ENCODE measurements at places on chromosomes 4 and X.

DNA sequence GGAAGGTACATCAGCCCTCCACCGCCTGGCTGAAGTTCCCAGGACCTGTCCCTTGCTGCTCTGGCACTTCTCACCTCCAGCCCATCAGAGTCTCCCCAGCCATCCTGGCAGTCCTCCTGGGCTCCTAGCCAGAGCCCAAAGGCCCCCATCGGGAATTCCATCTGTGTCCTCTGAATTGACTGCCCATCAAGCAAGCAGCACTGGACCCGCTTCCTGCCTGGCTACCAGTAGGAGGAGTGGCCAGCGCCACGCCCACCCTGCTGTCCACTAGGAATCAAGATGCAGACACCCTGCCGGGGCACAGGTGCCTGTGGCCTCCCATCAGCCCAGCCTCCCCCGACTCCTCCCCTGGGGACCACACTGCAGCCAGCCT is 47.2 kb downstream of the C4orf50 start:
- no peak for DNase-seq

DNA sequence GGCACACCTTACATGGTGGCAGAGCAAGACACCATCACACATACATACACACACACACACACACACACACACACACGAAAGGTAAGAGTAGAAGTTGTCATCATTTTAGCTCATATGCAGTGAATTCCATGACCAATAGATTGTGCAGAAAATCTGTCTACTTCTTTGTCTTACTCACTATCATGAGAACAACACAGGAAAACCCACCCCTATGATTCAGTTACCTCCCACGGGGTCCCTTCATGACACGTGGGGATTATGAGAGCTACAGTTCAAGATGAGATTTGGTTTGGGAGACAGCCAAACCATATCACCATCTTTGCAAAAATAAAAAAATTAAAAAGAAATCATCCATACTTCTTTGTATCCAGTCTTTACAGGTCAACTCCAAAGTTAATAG is 221.1 kb downstream of the BMPR1B start:
- DNase-seq, result no peak

- no peak for DNase-seq
Measured at GRCh38 chrX:120617996-120618630, 11.7 kb downstream of the C1GALT1C1 start.

GRCh38 chr4:184317234-184317918 is 99.7 kb upstream of the ENPP6 start:
- DNase-seq, result no peak

GRCh38 chr4:6368601-6369000 is 99.0 kb downstream of the WFS1 start:
- no peak for DNase-seq

- no peak for DNase-seq
Measured at GRCh38 chrX:71222929-71223328, at the start of gene GJB1. GJB1 (plus strand) TSS chrX:71223224; CDS start chrX:71223708, 484 bp downstream.

- no peak for DNase-seq
Measured at GRCh38 chr4:7676398-7676922, 241.7 kb upstream of the PSAPL1 start.

GRCh38 chr4:10893395-10893794 is 208.8 kb upstream of the CLNK start:
- DNase-seq, result no peak

DNA sequence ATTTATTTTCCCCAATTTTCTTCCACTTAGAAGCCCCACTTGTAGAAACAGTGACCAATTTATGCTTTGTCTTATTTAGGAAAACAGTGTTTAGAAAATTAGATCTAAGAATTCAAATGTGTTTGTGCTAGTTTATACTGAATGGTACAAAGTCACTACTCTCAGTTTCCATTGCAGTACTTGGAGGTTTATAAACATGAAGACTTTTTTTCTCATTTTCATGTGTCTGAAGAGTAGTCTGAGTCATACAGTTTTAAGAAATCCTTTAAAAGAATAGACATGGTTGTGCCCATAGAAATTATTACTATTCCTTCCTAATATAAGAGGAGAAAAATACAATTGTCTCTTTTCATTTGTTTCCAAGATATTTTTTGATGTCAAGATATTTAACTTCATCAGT is 458.7 kb downstream of the NAF1 start:
- DNase-seq, result no peak

GRCh38 chrX:21986596-21986995 is 45.5 kb upstream of the PHEX start:
- DNase-seq, result no peak

- DNase-seq, result no peak
Measured at GRCh38 chr4:137367620-137368019, 164.7 kb downstream of the PCDH18 start.

- DNase-seq, result no peak
Measured at GRCh38 chr4:156243015-156243414, 289.3 kb upstream of the CTSO start.

DNA sequence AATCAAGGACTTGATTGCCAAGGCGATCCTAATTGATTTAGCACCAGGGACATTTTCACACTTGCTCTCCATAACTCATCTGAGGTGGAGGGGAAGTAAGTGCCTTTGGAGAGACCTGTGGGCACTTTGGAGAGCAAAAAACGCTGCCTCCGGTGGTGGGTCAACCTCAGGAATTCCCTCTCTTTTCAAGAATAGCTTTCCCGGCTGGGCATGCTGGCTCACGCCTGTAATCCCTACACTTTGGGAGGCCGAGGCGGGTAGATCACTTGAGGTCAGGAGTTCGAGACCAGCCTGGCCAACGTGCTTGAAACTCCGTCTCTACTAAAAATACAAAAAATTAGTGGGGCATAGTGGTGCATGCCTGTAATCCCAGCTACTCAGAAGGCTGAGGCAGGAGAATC is 49.2 kb downstream of the PRPS1 start:
- no peak for DNase-seq

DNA sequence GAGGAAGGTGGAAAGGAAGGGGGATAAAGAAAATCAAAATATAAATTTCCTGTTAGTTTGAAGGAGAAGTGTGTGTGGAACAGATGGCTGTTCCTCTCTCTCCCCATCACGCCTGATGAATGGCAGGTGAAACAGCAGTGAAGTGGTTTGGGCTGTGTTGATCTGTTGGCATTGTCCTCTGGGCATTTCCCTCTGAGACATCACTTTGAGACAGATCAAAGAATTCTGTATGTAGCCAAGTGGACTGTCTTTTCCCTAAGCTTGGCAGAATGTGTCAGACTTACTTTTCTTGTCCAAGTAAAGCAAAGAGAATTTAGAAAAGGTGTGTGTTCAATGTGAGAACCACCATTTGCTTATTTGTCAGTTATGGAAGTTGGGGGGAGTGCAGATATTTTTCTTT is 47.5 kb downstream of the SEPTIN11 start:
- no peak for DNase-seq

- no peak for DNase-seq
Measured at GRCh38 chr4:30837131-30837539, 117.0 kb downstream of the PCDH7 start.

- DNase-seq, result no peak
Measured at GRCh38 chr4:84931961-84932360, 34.5 kb downstream of the WDFY3 start.

DNA sequence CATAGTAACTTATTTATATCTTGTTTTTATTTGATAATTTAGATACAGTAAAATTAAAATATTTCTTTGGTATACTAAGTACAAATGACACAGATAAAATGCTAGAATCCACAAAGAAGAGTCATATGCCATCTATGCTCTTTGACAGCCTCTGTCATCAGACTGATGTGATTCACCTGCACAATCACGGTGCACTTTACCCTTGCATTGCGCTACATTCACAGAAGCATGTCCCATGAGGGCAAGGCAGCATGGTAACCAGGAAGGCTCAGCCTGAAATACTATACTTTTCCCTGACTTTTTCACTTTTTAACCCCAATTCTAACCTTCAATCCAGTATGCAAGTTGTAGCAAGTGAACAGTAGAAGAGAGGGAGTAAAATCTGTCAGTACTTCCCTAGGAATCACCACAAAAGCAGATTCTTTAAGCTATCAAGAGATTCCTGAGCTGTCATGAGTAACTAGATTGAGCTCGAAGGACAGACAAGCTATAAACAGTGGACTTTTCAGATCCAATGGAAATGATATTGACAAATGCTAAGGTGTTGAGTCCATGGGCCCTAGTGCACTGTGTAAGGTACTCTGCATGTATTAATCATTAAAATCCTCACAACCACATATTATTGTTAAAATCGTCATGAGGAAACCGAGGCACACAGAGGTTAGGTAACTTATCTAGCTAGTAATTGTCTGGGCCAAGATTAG is 14.2 kb downstream of the SEC24D start:
- DNase-seq, result no peak

GRCh38 chrX:55206162-55206941 is 13.8 kb upstream of the PAGE5 start:
- no peak for DNase-seq

DNA sequence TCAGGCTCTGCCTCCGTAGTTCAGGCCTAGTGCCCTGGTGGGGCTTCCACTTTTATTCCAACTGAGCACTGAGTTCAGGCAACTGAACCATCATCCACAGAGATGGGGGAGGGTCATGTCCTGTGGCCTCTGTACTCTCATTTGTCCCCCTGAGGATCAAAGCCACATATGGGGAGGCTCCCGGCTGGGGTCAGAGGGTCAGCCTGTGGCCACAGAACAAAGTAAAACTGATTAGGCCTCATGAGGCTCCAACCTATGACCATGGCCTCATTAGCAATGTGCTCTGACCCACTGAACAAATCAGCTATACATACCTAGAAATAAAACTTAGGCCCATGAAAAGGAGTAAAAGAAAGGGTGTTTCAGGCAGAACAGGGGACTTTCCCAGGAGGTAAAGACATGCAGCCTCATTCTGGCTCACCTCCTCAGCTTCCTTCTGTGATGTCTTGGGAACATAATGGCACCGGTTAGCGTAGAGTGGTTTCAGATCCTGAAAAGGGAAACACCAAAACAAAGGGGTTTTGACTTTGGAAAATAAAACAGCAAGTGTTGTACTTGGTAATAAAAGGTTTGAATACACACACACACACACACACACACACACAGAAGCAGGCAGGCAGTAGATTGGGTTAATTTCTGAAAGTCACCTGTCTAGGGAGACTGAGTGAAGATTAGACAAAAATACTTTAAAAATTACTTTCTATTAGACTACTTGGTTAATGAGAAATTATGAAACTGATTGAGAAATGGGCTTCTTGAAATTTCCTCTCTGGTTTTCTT is 24.3 kb downstream of the TMEM255A start:
- DNase-seq, result no peak

GRCh38 chr4:8705161-8706145 is 112.9 kb downstream of the CPZ start:
- DNase-seq, result no peak

- no peak for DNase-seq
Measured at GRCh38 chr4:23741681-23742191, 148.1 kb downstream of the PPARGC1A start.

GRCh38 chr4:186204686-186205085 is 13.3 kb downstream of the CYP4V2 start:
- no peak for DNase-seq

Data from GOT3 (cell line).